ENCODE measurements at places on chromosomes 5 and 9.

- DNase-seq = no peak
Observed at GRCh38 chr5:126875303-126875785, 98.4 kb downstream of the LMNB1 start.

- DNase-seq = no peak
Observed at GRCh38 chr9:128078504-128079434, 10.7 kb downstream of the SLC25A25 start.

DNA sequence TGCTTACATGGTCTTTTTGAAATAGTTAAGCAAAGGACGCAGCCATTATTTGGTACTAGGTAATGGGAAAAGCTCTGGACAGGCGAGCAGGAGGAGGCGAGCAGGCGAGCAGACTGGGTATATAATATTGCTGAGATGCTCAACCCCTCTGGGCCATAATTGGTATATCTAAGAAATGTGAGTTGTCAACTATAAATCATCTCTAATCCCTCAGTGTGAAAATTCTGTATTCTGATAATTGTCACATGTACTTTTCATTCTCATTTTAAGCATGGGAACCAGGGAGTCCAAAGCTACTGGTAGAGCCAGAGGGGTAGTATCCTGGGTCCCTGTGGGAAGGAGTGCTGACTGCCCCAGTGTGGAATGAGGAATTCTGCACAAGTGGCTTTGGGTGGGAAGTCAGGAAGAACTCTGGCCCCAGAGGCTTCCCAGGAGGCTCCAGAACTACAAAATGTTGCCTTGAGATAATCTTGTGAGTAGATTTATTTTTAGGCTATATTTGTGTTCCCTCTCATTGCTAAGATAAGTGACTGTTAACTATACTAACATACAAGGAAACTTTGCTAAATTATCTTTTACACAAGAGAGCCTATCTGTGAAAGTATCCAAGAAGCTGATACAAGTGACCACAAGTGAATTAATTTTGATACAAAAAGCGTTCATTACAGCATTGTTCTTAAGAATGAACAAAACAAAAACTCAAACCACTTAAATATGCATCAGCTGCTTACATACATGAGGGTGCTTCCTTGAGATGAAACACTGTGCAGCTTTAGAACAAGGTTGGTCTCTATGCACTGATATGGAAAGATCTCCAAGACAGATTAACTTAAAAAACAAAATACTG lies 70.5 kb upstream of the TNFAIP8 start:
- DNase-seq = no peak

- DNase-seq = no peak
Observed at GRCh38 chr5:54895816-54896341, 89.5 kb downstream of the ESM1 start.

DNA sequence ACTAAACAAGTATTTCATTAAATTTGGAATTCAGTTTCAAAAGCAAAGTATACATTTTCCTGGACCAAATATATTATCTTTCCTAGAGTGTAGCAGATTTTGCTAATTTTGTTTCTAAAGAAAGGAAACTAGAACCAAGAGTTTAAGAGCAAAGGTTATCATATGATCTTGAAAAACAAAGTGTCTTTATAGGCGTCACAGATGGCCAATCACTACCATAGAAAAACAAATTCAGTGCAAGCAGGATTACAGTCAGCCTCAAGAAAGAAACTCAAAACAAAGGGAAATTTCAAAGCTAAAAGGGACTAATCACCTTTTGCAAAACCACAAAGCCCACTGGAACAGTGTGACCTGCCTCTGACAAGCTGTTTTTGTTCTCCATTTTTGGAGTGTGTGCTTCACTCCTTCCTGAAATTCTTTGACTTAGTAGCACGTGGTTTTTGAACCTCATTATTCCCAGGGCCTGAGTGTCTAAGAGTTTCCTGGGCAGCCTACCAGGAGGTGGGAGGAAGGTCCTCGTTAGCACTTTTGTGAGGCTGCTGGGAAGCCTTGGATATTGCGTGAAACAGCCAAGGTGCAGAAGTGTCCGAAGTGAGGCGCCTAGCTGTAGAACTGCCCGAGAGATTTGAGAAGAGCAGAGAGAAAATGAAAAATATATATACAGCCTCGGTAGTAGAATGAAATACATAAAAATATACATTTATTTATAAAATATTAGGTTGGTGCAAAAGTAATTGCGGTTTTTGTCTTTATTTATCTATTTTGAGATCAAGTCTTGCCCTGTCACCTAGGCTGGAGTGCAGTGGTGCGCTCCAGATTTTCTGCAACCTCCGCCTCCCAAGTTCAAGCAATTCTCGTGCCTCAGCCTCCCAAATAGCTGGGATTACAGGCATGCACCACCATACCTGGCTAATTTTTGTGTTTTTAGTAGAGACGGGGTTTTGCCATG lies 246.1 kb downstream of the MARCHF11 start:
- no peak for DNase-seq

DNA sequence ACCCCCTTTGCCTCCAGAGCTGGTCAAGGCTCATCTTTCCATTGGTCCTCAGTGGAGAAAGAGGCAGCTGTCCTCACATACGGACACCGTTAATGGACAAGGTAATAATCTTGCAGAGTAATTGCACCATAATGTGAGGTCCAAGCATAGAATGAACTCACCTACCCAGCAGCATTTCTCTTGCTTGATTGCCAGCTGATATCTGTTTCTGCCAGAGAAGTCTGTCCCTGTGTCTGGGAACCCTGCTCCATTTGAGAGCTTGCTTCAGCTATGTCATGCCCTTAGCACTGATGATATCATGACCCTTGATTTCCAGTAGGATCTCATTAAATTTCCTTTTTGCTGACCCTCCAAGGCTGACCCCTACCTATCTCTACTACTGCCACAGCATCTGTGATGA lies 154.6 kb downstream of the PIK3R1 start:
- DNase-seq = no peak

DNA sequence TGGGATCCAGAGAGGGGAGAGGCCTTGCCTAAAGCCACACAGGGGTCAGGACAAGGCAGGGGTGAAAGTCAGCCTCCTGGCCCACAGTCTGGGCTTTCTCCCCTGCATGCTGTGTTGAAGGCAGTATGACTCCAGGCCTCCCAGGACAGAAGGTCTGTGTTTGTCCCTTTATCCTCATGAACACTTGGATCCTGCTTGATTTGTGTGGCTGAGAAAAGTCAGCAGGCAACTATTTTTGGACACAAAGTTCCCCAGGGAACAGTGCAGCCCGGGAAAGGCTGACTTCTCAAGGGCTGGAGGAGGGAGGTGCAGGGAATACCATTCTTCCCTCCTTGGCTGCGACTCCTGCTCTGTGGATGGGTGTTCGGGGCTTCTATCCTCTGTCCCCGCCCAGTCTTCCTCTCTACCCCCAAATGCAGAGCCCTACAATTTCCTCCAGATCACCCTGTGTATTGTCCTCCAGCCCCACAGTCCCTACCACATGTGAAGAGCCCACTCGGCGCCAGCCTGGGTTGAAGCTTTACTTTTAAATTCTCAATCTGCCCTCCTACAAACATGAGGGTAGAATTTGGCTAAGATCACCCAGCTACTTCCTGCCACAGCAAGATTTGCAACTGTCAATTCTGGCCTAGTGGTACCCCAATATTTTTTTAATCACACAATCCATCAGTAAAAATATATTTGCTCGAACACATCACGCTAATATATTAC lies 4.1 kb downstream of the AKNA start:
- no peak for DNase-seq

DNA sequence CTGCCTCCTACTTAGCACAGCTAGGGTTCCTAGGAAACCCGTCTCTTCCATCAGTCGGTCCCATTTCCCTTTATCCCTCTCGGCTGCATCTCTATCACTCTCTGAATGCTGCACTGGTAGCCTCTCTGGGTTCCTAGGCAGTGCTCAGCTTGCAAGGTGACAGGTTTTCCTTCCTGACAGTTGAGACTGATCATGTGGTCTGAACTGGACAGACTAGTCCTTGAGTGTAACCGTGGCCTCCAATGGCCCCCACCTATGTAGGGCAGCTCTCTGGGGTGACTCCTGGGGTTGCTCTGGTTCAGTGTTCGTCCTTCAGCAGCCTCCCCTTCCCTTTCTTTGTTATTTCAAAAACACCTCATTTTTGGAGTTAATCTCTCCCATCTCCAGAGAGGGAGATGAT lies 3.8 kb downstream of the TMEM8B start:
- DNase-seq = no peak

DNA sequence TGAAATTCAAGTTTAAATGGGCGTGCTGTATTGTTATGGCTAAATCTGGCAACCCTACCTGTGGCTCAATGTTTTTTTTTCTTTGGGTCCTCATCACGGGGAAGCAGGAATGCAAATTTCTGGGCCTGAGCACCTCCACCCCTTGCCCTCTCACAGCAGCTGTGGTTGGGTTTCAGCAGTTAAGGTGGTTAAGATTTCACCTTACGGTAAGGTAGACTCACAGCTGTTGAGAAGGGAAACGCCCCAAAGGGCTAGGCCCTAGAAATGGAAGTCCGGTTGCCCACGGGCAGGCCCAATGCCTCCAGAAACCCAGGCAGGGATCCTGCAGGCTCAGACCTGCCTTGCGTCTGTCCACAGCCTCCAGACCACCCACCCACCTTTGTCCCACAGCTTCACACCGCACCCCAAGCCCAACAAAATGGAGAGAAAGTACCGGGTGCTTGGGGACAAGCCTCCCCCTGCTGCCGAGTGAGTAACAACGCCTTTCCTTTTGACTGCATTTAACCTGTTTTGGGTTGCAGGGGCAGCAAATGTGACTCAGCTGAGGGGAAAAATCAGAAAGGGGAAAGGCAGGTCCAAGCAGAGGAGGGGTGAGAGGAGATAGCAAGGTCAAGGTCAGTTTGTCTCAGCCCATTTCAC lies 48.1 kb upstream of the TDRD7 start:
- DNase-seq = no peak

GRCh38 chr5:116554764-116555163 lies 19.9 kb downstream of the SEMA6A start:
- DNase-seq = no peak

DNA sequence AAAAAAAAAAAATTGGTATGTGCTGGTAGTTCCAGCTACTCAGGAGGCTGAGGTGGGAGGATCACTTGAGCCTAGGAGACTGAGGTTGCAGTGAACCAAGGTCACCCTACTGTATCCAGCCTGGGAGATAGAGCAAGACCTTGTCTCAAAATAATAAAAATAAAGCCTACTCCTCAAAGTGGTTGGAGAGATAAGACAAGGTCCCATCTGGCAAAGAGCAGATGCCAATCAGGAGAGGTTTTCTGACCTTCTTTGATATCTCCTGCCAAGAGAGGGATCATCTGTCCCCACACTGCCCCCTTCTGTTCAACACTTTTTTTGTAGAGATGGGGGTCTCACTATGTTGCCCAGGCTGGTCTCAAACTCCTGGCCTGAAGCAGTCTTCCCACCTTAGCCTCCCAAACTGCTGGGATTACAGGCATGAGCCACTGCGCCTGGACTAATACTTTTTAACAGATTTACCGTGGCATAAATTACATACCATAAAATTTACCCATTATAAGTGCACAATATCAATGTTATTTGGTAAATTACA lies 64.7 kb downstream of the SH3PXD2B start:
- no peak for DNase-seq

DNA sequence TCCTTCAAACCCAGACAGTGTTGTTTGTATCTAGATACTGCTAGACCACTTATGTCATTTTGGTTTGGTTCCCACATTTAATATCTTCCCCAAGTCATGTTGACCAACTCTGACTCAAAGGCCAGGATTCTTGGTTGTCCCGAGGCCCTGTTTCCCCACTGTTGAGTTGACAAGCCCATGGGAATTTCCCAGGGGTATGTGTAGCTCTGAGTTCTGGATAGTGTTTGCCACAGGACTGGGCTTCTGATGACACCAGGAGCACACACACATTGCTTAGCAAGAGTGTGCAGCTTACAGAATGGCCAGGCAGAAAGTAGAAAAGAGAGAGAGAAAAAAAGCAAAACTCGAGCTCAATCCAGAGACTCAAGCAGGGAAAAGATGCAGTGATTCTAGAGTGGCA lies 214.4 kb downstream of the NXNL2 start:
- no peak for DNase-seq

DNA sequence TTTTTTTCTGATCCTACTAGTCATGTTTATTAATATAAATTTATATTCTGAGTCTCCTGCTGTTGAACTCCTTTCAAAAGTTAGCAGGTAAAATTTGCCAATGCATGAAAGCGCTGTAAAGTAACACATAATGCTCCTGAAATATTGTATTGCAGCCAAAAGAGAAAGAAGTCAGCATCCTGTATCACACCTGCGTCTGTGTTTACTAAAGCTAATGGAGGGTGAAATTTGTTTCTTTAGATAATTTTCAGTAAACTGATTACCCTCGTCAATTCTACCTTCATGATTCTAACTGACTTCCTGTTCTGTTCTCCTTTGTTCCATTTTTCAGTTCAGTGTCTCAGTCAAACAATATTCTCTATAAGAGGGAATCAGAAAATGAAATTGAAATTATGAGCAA lies 415.4 kb downstream of the CDH9 start:
- DNase-seq = no peak

- no peak for DNase-seq
Observed at GRCh38 chr5:10735569-10736276, 25.3 kb downstream of the DAP start.

- no peak for DNase-seq
Observed at GRCh38 chr5:59547731-59548130, 345.8 kb downstream of the PDE4D start.

- DNase-seq = no peak
Observed at GRCh38 chr5:96280946-96281393, 152.1 kb downstream of the PCSK1 start.

DNA sequence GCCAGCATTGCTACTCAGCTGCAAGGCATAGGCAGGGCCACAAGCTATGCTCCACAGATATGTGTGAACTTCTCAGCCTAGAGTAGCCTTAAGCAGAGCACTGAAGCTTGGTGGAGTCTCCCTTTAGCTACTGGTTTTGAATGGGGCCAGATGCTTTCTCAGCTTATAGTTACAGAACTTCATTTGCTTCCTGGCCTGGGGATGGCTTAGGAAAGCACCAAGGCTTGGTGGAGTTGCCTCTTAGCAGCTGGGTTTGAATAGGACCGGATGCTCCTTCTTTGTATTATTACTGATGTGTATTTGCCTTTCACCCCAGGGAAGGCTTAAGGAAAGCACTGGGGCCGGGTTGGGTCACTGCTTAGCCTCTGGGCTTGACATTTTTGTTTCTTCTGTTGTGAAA lies 497.8 kb upstream of the SEMA6A start:
- no peak for DNase-seq

DNA sequence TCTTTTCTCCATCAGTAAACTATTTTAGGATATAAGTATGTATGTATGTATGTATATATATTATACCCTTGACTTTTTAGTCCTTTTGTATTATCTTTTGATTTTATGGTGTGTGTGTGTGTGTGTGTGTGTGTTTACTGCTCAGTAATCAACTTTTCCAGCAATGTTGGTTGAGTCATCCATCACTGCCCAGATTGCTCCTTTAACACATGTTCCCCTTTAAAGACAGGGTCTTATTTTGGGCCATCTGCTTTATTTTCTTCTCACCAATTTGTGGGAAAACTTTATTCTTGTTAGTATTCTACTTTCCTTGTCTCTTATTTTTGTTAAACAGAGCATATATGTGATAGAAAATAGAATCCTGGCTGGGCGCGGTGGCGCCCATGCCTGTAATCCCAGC lies 28.1 kb downstream of the ANKRD33B start:
- no peak for DNase-seq

DNA sequence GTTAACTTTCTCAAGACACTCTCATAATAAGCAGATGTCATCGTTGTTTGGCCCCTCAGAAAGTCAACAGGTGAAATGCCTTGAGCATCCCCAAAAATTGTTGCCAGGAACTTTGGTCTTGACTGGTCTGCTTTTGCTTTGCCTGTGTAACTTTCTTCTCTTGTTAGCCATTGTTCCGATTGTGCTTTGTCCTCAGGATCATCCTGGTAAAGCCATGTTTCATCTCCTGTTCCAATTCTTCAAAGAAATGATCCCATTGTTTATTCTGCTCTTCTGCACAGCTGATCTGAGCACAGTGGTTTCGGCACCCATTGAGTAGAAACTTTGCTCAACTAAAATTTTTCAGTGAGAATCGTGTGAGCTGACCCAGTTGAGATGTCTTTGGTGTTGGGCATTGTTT lies 8.1 kb upstream of the ZBED3 start:
- no peak for DNase-seq
